Inflammatory macrophage (primary cell): ENCODE measurements at places on chromosomes 12 and 14.

GRCh38 chr12:14171106-14171505 is 189.7 kb upstream of the GRIN2B start:
- DNase-seq: no peak

GRCh38 chr12:32641287-32641901 is 37.7 kb upstream of the DNM1L start:
- no peak for DNase-seq

DNA sequence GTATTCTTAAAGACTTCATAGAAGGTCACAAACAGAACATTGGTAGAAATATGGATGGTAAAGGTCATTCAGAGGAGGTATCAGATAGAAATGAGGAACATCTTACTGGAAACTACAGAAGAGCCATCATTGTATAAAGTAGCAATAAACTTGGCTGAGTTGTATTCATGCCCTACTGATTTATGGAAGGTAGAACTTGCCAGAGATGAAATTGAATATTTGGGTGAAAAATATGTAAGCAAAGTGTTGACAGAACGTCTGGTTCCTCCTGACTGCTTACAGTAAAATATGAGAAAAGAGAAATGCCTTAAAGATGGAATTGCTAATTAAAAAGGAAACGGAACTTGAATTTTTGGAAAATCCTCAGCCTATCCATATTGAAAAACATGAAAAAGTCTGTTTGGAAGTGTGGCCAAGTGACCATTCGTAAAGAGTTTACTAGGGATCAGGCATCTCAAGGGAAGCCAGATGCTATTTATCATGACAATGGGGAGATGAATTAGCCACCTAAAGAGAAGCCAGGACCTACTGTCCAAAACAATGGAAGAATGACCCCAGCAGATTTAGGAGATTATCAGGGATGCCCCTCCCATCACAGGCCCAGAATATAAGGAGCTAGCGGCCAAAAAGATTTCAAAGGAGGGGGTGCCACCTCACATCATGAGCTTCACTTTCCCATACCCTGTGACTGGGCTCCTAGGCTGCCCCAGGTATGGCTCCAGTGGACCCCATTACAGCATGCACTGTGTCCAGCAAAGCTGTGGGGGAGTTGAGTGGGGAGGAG is 189.3 kb downstream of the ITPR2 start:
- no peak for DNase-seq

GRCh38 chr12:95017482-95017881 is 14.0 kb upstream of the NDUFA12 start:
- no peak for DNase-seq

DNA sequence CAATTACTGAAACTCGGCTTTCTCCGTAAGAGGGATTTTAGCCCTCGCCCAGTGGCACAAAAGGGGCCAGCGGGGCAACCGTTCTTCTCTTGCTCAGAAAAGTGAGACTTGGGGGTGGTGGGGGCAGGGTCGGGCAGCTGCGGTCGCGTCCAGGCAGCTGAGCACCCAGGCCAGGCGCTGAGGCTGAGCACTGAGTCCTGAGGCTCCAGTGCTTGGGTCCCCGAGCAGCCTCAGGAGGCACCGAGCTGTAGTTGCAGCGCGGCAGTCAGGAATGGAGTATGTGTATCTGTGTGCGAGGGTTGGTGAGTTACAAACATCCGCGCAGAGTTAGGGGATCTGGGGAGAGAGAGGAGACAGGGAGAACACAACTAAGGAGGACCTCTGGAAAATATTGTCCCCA is 4.1 kb upstream of the HOXC6 start:
- DNase-seq: no peak

DNA sequence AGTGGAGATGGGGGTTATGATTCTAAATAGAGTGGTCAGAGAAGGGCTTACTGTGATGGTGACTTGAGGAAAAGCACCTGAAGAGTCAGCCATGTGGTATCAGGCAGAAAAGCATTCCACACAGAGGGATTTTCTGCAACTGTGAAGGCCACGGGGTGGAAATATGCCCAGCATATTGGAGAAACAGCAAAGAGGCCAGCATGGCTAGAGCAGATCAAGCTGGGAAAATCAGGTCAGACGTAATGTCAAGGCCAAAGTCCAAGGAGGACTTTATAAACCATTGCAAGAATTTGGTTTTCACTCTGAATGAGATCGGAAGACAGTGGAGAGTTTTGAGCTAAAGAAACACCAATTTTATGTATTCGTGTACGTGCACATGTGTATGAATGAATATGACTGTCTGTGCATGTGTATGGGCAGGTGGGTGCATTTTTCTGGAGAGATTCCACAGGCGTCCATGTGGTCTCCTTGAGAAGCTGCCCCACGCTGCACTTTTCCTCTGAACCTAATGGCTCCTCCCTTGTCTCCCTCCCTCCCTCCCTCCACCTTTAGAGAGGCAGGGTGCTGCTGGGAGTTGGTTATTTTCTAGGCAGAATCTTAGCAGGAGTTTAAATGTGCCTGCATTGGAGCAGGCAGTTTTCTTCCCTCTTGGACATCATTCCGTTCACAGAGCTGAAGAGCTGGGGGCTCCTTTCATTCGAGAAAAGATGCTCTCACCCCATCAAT is 97.4 kb upstream of the PPP4R3A start:
- DNase-seq: no peak
